ENCODE measurements at places on chromosomes 11 and 22.

GRCh38 chr22:40240686-40241085 lies 63.0 kb downstream of the TNRC6B start:
- no peak for DNase-seq

DNA sequence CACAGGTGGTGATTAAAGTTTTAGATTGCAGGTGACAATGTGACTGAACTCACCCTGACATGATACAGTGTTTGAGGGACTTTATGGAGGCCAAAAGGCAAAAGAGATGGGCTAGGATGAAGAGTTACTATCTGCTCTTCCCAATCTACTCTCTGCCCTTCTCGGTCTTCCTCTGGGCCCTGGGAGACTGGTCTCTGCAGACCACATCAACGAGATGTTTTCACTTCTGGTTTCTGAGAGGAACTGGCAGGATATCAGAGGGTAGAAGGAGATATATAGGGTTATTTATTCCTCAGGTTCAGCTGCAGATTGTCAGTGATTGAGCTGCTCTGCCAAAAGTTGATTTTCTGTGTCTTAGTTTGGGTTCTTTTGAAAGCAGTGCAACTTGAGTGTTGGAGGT lies 32.4 kb upstream of the CD44 start:
- DNase-seq = no peak

DNA sequence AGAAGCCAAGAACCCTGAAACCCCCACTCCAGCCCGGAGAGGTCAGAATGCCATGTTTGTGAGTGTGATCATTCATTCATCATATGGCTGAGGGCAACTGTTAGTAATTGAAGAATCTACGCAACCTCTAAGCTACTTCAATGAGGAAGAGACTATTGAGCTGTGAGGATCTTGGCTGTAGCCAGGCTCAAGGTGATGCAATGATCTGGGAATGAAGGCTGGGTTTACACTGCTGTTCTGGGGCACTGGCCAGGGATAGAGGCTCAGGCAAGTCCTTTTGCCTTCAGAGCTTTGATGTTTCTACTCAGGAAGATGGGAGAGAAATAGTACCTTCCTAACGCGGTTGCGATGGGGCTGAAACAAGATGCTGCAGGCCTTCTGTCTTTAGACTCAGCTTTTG lies 12.9 kb downstream of the CRYBB2 start:
- DNase-seq = no peak

GRCh38 chr11:126485021-126485792 lies 129.7 kb downstream of the ST3GAL4 start:
- DNase-seq = no peak

DNA sequence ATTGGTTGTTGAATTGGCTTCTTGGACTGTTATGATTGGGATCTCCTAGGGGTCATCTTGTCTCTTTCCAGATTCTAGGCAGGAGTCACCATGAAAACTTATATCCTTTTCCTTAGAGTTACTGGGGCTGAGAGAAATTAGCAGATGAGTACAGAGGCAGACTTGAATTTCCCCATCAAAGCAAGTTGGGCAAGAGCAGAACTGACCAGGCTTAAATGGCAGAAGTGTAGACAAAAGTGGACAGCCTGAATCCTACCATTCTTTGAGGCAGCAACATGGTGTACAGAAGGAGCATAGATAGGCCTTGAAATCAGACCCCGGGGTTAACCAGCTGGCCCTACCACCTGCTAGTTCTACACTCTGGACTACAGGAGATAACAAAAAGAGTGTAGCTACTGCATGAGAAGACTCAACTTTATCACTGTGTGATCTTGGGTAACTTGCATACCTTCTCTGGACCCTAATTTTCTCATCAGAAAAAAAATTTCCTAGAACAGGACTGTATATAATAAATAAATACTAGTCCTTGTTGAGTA lies 427.4 kb upstream of the CADM1 start:
- DNase-seq = no peak

GRCh38 chr22:27820896-27821866 lies 19.6 kb upstream of the MN1 start:
- no peak for DNase-seq

DNA sequence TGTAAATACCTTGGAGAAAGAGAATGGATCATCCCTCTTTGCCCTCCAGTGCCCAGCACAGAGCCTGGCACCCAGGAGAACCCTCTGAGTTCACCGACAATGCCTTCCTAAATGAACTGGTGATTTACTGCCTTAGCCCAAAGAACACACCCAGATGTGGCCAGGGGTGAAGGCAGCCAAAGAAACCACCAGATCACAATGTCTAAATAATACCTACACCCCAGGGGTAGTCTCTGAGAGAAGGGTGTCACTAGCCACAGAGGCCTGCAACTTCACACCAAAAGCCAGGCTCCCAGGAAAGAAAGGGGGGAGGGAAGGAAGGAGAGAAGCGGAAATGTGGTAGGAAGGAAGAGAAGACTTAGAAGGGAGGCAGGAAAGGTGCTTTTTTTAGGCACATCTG lies 65.7 kb downstream of the RPL27A start:
- no peak for DNase-seq

DNA sequence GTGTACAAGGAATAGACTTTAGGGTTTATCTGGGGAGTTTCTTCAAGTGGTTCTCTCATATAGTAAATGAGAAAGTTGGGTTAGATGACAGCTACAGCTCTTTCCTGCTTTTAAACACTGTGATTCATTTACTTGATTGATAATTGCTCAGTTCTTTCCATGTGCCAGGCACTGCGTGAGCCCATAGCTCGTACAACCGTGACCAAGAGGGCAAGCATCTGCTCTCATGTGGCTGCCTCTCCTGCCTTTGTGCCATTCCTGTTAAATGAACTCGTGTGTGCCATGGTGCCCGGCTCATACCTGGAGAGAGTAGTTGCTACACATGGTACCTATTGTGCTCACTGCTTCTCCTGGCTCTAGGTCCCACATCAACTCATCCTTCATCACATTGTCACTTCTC lies 206.3 kb downstream of the SNX19 start:
- DNase-seq = no peak

GRCh38 chr11:49213026-49213560 lies 4.7 kb upstream of the FOLH1 start:
- no peak for DNase-seq

- DNase-seq = no peak
Measured at GRCh38 chr11:62340269-62340901, 3.1 kb downstream of the ASRGL1 start.

DNA sequence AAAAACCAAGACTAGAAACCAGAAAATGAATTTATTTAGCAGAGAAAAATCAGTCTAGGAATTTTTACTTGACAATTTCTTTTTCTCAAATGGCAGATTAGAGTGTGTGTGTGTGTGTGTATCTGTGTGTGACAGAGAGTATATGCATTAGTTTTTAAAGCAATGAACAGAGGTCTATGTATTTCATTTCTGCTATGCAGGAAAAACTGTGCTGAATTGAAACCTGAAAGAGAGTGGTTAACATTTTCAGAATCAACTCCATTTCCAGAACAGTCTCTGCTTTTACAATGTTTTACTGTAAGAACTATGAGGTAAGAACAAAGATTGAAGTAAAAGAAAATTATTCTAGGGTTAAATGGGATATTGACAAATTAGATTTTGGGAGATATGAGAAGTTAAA lies 114.8 kb downstream of the GRM5 start:
- DNase-seq = no peak

- no peak for DNase-seq
Measured at GRCh38 chr11:99920956-99921355, 766.1 kb upstream of the ARHGAP42 start.

GRCh38 chr11:95793116-95793515 lies 2.8 kb downstream of the CEP57 start:
- no peak for DNase-seq

Data from thoracic aorta (tissue), 2 donors.